ENCODE measurements at places on chromosomes 13 and 19.

DNA sequence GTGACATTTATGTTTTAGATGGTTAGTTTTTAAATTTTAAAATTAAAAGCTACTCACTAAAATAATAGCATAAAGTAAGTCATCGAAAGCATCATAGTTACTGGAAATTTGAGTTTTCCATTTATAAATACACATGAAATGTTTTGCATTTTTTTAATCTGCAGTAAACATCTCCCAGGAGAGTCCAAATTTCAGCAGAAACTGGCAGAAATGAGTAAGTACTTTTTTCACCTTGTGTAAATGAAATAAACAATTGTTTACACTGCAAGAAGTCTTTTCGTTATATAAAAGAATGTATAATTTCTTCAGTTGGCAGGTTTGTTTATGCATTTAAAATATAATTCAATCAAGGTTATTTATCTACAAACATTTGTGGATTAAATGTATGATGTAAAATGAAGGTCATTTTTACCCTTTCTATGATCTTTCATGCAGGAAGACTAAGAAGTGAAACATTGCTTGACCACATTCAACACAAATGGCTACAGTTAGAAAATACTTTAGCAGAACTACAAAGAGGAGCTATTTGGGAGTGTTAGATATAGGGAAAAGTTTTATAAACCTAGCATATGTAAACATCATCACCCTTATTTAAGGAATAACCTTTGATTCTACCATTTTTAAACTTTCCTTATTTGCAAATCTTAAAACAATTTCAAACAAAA lies 55.6 kb downstream of the RCBTB2 start:
- DNase-seq, result no peak

GRCh38 chr13:92232871-92233270 lies 834.5 kb downstream of the GPC5 start:
- DNase-seq, result no peak

DNA sequence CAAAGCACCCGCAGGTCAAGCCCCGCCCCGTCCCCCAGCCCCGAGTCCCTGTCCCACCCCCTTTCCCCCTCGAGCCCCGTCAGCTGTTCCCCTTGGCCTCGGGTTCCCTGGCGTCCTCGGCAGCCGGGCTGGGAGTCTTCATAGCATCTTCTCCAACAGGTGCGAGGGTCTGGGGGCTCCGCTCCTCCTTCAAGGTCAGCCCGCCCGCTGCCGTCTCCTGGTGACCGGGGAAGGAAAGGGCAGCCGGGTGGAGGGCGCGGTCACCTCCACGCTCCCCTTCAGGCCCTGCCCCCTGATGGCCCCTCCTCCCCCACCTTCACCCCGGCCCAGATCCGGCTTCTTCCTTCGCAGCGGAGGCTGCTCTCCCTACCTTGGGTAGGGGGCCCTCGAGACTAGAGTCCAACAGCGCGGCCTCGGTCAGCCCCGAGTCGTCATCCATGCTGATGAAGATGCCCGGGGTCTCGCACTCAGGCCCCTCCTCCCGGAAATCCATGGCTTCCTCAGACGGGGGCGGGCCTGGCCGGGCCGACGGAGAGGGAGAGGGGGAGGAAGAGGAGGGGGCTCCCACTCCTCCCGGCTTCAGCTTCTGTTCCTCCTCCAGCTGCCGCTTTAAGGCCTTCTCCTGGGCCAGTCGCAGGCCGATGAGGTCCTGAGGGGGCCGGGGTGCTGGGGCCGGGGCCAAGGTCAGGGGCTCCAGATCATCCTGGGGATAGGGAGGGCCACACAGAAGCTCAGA lies 541 bp upstream of the RSPH6A start:
- no peak for DNase-seq

GRCh38 chr13:75829830-75830229 lies 193.7 kb downstream of the LMO7 start:
- DNase-seq, result no peak

GRCh38 chr13:80227645-80228044 lies 113.3 kb downstream of the SPRY2 start:
- DNase-seq, result no peak

DNA sequence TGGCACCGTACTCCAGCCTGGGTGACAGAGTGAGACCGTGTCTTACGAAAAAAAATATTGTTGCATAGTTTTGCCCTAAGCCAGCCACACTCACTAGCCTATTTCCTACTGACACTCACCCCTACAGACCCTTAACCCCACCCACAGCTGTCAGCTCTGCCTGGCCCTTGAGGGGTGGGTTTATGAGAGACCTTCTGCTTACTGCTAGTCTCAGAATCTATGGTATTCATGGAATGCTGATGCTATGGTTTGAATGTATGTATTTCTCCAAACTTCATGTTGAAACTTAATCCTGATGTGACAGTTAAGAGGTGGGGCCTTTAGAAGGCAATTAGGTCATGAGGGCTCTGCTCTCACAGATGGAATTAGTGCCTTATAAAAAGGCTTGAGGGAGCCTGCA lies 79.2 kb upstream of the LRCH1 start:
- no peak for DNase-seq

DNA sequence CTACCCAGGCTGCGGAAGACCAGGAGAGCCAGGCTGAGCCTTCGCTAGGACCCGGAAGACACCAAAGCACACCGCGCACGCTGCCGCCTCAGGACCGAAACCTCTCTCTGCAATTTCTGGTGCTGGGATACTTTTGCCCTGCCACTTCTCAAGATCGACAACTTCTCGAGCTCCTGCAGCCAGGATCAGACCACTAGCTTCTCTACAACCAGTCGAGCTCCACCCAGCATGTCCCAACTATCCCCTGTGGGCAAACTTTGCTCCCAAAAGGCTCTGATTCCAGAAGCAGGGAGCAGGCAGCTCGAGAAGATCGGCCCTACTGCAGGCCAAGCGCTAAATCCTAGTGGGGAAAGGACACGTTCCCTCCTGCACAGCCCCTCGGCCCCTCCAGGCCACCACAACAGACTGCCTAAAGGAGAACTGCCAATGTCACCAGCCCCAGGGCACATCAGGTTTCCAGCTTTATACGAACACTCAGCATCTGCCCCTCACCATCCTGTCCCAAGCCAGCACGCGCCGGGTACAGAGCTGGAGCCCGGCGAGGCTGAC lies 979 bp downstream of the AKAP8 start:
- DNase-seq, result peak; percentile 65

GRCh38 chr19:32781280-32781679 lies 61.7 kb downstream of the TDRD12 start:
- no peak for DNase-seq

- DNase-seq, result peak; percentile 88
These were observed 216.9 kb upstream of the RXFP2 start for GRCh38 chr13:31522396-31522795.

GRCh38 chr13:99257291-99257690 lies 888 bp downstream of the GPR18 start:
- DNase-seq, result no peak

GRCh38 chr13:20190481-20191310 lies 2.0 kb downstream of the GJB2 start:
- peak; percentile 68 for DNase-seq

All from myocyte (in vitro differentiated cells).